ENCODE measurements at places on chromosomes 13 and 19. TPM values are rescaled to one million over a fixed set of nuclear protein-coding genes. Genes with fewer than 3 reads are reported as not detected.

C19orf38 gene
- total RNA-seq = 9.9 TPM

ZNF560 gene
- 0.37 TPM for total RNA-seq

ECSIT gene
- 35.7 TPM for total RNA-seq

RLN3 gene
- not detected for total RNA-seq

ZNF225 gene
- total RNA-seq = 1.9 TPM

RASAL3 gene
- total RNA-seq = 128 TPM

DNA sequence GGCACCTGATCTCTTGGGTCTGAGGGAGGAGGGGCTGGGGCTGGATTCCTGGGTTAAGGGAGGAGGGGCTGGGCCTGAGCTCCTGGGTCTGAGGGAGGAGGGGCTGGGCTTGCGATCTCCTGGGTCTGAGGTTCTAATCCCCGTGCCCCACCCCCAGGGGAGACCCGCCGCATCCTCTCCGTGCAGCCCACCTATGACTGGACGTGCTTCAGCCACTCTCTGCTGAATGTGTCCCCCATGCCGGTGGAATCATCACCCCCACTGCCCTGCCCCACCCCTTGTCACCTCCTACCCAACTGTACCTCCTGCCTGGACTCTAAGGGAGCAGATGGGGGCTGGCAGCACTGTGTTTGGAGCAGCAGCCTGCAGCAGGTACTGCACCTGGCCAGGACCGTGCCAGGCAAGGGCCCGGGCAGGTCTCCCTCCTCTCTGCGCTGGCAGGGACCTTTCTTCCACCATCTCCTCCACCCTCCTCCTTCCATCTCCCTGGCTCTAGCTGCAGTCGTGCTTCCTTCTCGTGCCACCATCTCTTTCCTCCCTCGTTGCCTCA lies 27.1 kb downstream of the CNFN start:
- H3K27ac ChIP-seq = no peak overlapping the region
- H3K27me3 ChIP-seq = no peaks in the 10 kb centered on the region
- no peak for DNase-seq
- H3K4me1 ChIP-seq = no peaks in the 10 kb centered on the region
- peaks cover 5% of the 10 kb centered on the region for H3K36me3 ChIP-seq

DNA sequence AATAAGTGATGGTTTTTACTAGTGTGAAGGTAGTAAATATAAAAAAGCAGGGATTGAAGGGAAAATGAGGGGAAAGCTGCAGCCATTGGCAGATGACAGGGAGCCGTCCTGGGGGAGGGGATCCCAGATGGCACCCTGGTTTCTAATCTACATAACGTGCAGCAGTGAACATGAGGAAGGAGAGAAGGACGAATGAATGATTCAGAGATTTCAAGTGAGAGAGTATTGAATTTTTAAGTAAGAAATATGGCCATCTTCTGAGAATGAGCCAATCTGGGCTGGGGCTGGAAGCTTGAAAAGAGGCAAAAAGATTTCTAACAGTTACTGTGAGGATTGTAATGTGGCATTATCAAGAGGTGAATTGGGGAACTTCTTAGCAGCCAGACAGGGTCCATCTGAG lies 414.2 kb downstream of the MYO16 start:
- H3K4me3 ChIP-seq = no peak overlapping the region
- H3K27me3 ChIP-seq = peaks cover 6% of the 10 kb centered on the region
- no peaks in the 10 kb centered on the region for H3K4me1 ChIP-seq
- H3K27ac ChIP-seq = no peak overlapping the region
- DNase-seq = no peak

- no peak for DNase-seq
- H3K4me3 ChIP-seq = peak overlapping the region; percentile 44
- peaks cover 4% of the 10 kb centered on the region for H3K36me3 ChIP-seq
- H3K27me3 ChIP-seq = peaks cover 6% of the 10 kb centered on the region
Observed at GRCh38 chr13:51330791-51331190, 8.7 kb upstream of the SERPINE3 start.

GRCh38 chr13:106905380-106906162 lies 337.6 kb upstream of the ARGLU1 start:
- H3K36me3 ChIP-seq = no peaks in the 10 kb centered on the region
- H3K4me3 ChIP-seq = no peak overlapping the region
- no peak for DNase-seq
- no peaks in the 10 kb centered on the region for H3K4me1 ChIP-seq
- no peaks in the 10 kb centered on the region for H3K27me3 ChIP-seq

DNA sequence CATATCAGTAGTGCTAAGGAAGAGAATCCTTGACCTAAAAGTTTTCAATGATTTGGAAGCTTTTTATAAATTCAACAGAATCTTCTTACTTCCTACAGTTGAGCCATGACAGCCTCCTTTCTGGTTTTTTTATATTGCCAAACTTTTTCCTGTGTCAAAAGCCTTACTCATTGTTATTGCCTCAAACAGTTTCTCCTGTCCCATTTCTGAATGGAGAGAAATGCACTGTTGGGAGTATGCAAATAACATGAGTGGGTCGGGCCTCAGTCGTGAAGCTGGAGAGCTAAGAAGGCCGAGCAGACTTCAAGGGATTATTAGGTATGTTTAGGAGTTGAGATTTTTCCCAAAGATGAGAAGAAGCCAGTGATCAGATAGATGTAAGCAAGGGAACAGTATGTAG lies 766.4 kb upstream of the KLHL1 start:
- no peaks in the 10 kb centered on the region for H3K36me3 ChIP-seq
- no peak for DNase-seq
- no peak overlapping the region for H3K4me3 ChIP-seq
- H3K27me3 ChIP-seq = no peaks in the 10 kb centered on the region

DNA sequence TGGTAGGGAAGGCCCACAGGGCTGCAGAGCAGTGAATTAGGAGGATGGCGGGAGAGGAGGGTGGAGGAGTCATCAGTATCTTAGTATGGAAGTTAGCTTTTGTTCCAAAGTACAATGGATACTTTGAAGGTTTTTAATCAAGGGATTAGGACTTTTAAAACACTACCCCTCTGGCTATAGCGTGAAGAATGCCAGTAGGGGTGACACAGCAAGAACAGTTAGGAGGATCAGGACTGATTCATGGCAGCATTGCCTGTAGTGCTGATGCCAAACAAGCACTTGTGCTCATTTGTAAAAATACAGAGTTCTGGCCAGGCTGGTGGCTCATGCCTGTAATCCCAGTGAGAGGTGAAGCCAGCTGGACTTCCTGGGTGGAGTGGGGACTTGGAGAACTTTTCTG lies 46.2 kb downstream of the SKA3 start:
- H3K4me1 ChIP-seq = no peaks in the 10 kb centered on the region
- no peaks in the 10 kb centered on the region for H3K27me3 ChIP-seq
- H3K27ac ChIP-seq = no peak overlapping the region
- no peak for DNase-seq
- no peak overlapping the region for H3K4me3 ChIP-seq

GRCh38 chr13:75181906-75182305 lies 300.1 kb downstream of the TBC1D4 start:
- no peaks in the 10 kb centered on the region for H3K36me3 ChIP-seq
- H3K4me1 ChIP-seq = no peaks in the 10 kb centered on the region
- no peak overlapping the region for H3K27ac ChIP-seq
- H3K27me3 ChIP-seq = peaks cover 7% of the 10 kb centered on the region
- no peak overlapping the region for H3K4me3 ChIP-seq

DNA sequence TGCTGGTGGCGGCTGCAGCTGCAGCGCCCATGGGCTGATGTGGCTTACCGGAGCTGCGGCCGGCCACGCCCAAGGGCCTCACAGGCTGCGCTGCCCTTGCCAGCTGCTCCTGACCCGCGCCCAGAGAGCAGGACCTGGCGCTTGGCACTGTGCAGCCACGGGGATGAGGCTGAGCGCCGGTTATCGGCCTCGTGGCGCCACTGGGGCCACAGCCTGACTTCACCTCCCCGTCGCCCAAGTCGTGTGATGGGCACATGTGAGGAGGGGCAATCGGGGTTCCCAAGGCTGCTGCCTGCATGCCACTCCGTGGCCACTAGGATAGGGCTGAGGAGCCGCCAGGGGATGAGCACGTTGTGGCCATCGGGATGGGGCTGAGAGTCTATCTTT lies 77.2 kb upstream of the PABPC3 start:
- H3K4me3 ChIP-seq = peak overlapping the region; percentile 80
- no peak overlapping the region for H3K27ac ChIP-seq
- H3K36me3 ChIP-seq = no peaks in the 10 kb centered on the region
- DNase-seq = no peak
- peaks cover 34% of the 10 kb centered on the region for H3K27me3 ChIP-seq

- H3K36me3 ChIP-seq = no peaks in the 10 kb centered on the region
- DNase-seq = no peak
- no peaks in the 10 kb centered on the region for H3K4me1 ChIP-seq
- H3K27ac ChIP-seq = no peak overlapping the region
Observed at GRCh38 chr13:108657519-108657918, 28.1 kb downstream of the MYO16 start.

GRCh38 chr19:33388231-33388724 lies 14.8 kb downstream of the CEBPG start:
- DNase-seq = no peak
- H3K27me3 ChIP-seq = no peaks in the 10 kb centered on the region
- H3K36me3 ChIP-seq = no peaks in the 10 kb centered on the region
- no peak overlapping the region for H3K4me3 ChIP-seq
- no peaks in the 10 kb centered on the region for H3K4me1 ChIP-seq

- H3K4me1 ChIP-seq = peaks cover 23% of the 10 kb centered on the region
- H3K36me3 ChIP-seq = peaks cover 6% of the 10 kb centered on the region
- H3K27me3 ChIP-seq = no peaks in the 10 kb centered on the region
- peak overlapping the region; percentile 80 for H3K27ac ChIP-seq
- H3K4me3 ChIP-seq = peak overlapping the region; percentile 81
Observed at GRCh38 chr13:29901710-29902631, 51.6 kb upstream of the UBL3 start.

GRCh38 chr13:100980171-100980570 lies 305.6 kb upstream of the TMTC4 start:
- no peaks in the 10 kb centered on the region for H3K4me1 ChIP-seq
- no peak for DNase-seq
- H3K27me3 ChIP-seq = peaks cover 9% of the 10 kb centered on the region

- peaks cover 7% of the 10 kb centered on the region for H3K27me3 ChIP-seq
- H3K27ac ChIP-seq = no peak overlapping the region
- H3K4me1 ChIP-seq = no peaks in the 10 kb centered on the region
- DNase-seq = no peak
- no peak overlapping the region for H3K4me3 ChIP-seq
- no peaks in the 10 kb centered on the region for H3K36me3 ChIP-seq
Observed at GRCh38 chr13:112249644-112250610, 126.2 kb upstream of the SPACA7 start.
